ENCODE measurements at places on chromosomes 6 and 20. TPM values are rescaled to one million over a fixed set of nuclear protein-coding genes. Genes with fewer than 3 reads are reported as not detected.

The DEFB124 gene
- total RNA-seq: not detected

DNA sequence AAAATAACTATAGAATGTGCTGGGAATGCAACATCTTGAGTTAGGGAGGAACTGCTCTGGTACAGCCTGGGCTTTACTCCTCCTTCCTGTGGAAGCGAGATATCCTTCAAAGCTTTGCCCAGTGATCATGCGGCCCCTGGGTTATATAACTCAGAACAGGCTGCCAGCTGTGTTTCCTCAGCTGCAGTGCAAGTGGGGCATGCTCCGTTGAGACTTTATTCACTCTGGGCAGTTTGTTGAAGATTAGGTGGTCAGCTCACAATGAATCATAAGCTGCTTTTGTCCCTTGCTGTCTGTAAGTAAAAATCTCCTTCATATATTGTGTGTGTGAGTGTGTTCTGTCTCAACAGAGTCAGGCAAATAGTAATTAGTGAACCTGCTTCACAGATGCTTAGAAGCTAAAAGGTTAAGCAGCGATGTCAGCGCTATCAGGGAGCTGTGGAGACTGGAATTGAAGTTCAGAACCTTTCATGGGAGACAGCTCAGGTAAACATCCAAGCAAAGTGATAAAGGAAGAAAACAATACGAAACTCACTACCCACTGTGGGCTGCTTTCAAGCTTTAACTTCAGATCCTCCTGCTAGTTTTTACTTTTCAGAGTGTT, 688.4 kb downstream of the HTR1B start:
- DNase-seq: no peak
- H3K27ac ChIP-seq: no peak overlapping the region
- no peak overlapping the region for H3K4me3 ChIP-seq
- no peaks in the 10 kb centered on the region for H3K27me3 ChIP-seq
- no peaks in the 10 kb centered on the region for H3K36me3 ChIP-seq
- no peaks in the 10 kb centered on the region for H3K4me1 ChIP-seq

DNA sequence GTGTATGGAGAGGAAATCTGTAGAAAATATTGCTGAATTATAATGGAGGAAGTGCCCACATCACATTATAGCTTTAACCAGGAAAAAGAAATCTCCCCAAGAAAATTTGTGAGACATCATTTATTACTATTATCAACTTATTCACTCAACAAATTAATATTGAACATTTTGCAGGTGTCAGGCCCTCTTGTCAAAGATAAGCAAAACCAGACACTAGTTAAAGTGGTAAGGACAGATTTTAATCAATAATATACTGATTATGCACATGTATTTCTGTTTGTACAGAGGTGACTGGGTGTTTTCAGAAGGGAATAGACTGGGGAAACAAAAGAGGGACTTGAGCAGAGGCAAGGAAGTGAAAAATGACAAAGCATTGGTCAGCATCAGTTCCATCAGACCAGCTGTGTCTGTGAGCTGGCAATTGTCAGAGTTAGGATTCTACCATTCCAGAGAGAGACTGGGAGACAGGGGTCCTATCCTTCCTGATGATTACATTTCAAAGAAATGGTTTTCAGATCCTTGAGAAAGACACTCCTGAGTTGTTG, 519.2 kb downstream of the UTRN start:
- no peaks in the 10 kb centered on the region for H3K27me3 ChIP-seq
- DNase-seq: no peak
- no peak overlapping the region for H3K4me3 ChIP-seq
- peaks cover 5% of the 10 kb centered on the region for H3K36me3 ChIP-seq

DNA sequence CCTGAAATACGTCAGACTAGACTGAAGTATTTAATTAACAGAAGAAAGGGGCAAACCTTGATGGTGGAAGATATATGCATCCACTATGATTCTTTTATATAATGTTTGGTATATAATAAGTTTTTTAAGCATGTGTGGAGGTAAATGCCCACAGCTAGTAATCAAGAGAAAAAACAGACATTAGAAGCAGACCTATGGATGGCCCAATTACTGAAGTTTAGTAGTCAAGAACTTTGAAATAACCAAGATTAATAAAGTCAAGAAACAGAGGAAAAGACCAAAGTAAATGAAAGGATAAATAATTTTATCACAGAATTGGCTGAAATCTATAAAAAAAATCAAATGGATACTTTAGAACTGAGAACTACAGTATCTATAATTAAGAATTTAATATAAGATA, 15.3 kb downstream of the TTI1 start:
- H3K27me3 ChIP-seq: no peaks in the 10 kb centered on the region
- H3K4me3 ChIP-seq: no peak overlapping the region
- no peak for DNase-seq
- peaks cover 64% of the 10 kb centered on the region for H3K36me3 ChIP-seq
- H3K4me1 ChIP-seq: peaks cover 11% of the 10 kb centered on the region

DNA sequence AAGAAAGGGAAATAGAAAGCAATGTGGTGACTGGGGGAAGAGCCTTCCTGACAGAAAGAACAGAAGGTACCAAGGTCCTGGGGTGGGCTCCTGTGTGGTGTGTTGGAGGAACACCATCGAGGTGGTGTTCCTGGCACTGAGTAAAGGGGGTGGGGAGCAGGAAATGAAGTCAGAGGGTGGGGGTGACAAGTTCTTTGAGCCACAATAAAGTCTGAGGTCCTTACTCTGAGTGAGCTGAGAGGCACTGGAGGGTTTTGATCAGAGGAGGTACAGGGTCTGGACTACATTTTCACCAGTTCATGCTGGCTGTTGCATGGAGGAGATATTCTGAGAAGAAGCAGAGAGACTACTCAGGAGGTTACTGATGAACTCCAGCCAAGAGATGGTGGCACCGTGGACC, 198.2 kb downstream of the GMPR start:
- peak; percentile 58 for DNase-seq
- H3K4me1 ChIP-seq: peaks cover 71% of the 10 kb centered on the region
- H3K27ac ChIP-seq: peak overlapping the region; percentile 93
- peaks cover 18% of the 10 kb centered on the region for H3K36me3 ChIP-seq
- peak overlapping the region; percentile 74 for H3K4me3 ChIP-seq

DNA sequence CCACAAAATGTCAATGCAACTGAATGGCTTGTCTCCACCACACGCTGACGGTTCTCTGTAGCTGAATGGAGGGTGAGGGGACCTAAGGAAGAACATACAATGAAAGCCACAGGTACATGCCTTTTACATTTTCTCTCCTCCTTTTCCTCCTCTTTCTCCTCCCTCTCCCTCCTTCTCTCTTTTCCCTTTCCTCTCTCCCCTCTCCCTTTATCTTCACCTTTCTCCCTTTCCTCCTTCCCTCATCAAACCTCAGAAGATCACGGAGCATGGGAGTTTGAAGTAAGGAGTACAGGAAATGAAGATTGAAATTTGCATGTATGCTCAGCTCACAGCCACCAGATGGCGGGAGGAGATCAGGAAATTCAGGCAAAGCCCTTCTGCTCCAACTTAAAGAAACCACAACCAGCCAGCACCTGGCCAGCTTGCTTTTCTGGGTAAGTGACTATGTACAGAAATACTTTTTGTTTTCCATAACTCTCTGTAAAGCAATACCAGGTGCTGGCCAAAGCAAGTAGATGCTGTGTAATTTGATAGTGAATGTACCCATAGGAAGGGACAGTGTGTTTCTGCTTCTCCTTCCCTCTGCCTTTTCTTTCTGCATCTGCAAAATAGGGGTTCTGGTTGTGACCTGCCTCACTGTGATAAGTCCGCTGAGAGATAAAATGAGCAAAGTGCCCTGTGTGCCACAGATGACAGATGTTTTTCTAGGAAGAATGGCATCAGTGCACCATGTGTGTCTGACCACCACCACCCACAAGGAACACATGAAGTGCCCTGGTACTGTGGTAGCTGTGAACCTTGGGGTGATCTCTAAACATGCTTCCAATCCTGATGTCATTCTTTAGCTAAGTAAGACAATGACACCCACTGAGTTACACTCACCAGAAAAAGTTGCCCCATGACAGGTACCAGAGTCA, 18.6 kb upstream of the FOXO3 start:
- peak; percentile 81 for DNase-seq
- H3K4me1 ChIP-seq: peaks cover 7% of the 10 kb centered on the region
- no peaks in the 10 kb centered on the region for H3K36me3 ChIP-seq
- H3K27me3 ChIP-seq: no peaks in the 10 kb centered on the region

DNA sequence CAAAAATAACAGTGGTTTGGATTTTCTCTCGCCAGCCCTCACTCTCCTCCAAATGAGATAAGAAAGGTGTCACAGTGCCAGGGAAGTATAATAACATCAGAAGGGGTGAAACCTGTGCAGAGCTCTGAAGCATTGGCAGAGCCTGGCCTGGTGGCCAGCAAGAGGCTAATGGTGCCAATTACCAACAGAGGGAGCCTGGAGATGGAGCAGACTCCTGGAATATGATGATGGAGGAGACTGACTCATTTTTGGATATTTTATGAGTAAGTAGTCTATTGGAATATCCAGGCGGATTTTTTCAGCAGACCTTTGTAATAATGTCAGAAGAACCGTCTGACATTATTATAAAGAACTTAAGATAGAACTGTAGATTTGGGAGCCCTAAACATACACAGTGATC, 442.6 kb upstream of the MARCKS start:
- no peak for DNase-seq
- H3K4me3 ChIP-seq: no peak overlapping the region
- H3K27ac ChIP-seq: no peak overlapping the region

The STMND1 gene
- total RNA-seq: not detected

The ALDH8A1 gene
- total RNA-seq: 1.7 TPM

GRCh38 chr6:4883298-4883697, 107.1 kb downstream of the CDYL start:
- peaks cover 26% of the 10 kb centered on the region for H3K4me1 ChIP-seq
- DNase-seq: no peak
- H3K27me3 ChIP-seq: no peaks in the 10 kb centered on the region

The GHRH gene
- total RNA-seq: not detected

DNA sequence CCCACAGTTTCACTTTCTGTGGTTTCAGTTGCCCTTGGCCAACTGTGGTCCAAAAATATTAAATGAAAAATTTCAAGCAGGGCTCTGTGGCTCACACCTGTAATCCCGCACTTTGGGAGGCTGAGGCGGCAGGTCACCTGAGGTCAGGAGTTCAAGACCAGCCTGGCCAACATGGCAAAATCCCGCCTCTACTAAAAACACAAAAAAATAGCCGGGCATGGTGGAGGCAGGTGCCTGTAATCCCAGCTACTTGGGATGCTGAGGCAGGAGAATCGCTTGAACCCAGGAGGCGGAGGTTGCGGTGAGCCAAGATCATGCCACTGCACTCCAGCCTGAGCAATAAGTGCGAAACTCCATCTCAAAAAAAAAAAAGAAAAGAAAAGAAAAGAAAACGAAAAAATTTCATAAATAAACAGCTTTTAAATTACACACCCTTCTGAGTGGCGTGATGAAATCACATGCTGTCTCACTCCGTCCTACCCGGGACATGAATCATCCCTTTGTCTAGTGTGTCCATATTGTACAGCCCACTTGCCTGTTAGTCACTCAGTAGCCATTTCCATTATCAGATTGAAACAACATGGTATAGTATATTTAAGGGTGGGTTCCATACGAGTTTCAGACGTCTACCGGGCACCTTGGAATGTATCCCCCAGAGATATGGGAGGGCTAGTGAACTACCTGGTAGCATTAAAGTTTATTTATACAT, 11.7 kb downstream of the PTPRK start:
- no peaks in the 10 kb centered on the region for H3K4me1 ChIP-seq
- peaks cover 9% of the 10 kb centered on the region for H3K27me3 ChIP-seq
- H3K36me3 ChIP-seq: no peaks in the 10 kb centered on the region
- H3K27ac ChIP-seq: no peak overlapping the region

DNA sequence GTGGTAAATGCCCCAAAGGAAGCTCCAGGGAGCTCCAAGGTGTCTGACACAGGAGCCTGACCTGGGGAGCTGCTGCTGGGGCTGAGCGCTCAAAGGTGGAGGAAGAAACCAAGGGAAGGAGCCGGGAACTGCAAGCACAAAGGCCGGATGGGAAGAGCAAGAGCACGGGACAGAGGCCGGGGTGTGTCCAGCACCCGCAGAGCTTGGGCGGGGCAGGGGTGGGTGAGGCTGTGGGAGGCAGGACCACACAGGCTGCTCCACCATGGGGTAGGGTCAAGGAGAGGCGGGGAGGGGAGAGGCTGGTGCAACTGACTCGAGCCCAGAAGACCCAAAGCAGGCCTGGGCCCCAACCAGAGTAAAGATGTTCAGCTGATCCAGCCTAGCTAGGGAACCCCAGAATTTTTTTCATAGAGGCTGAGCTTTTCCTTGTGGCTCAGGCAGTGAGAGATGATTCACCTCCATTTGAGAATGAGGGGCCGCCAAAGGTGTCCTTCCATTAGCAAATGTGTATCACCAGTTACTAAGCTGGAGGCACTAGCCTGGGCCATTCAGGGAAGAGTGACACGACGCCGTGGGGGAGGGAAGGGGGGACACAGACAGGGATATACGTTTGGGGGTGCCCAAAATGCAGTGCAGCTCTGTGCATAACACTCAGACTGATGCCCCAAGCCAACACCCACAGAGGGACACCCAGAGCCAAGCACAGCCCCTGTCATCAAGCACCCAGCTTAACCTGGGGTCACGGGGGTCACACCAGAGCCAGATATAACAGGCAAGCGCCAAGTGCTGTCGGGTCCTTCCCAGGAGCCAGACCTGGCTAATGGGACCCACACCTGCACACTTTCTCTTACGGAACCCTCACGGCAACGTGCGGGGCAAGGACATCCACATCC, 21.3 kb upstream of the TLDC2 start:
- no peak overlapping the region for H3K4me3 ChIP-seq
- H3K27ac ChIP-seq: no peak overlapping the region
- no peak for DNase-seq
- H3K4me1 ChIP-seq: peaks cover 18% of the 10 kb centered on the region
- H3K36me3 ChIP-seq: no peaks in the 10 kb centered on the region
- H3K27me3 ChIP-seq: no peaks in the 10 kb centered on the region

The ZNF337 gene
- total RNA-seq: 12.6 TPM

DNA sequence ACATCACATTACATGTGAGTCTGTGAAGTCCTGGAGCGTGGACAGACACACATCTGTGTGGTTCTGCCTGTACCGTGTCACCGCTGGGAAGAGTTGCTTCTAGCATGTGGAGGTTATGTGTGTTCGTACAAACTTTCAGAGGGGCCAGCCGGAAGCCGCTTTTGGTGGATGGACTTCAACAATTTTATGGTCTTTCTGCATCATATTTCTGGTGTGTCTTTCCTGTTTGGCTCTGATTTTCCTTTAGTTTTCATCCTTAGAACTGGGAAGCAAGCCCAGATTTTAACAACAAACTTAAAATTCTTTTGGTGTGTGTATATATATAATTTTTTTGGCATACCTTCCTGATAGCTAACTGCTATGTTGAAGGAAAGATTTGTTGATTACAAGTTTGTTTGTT, 71.2 kb downstream of the TIAM2 start:
- no peak overlapping the region for H3K27ac ChIP-seq
- no peaks in the 10 kb centered on the region for H3K27me3 ChIP-seq
- no peaks in the 10 kb centered on the region for H3K36me3 ChIP-seq
- H3K4me1 ChIP-seq: peaks cover 3% of the 10 kb centered on the region

GRCh38 chr20:11429168-11429567, 488.5 kb upstream of the BTBD3 start:
- no peaks in the 10 kb centered on the region for H3K36me3 ChIP-seq
- H3K27ac ChIP-seq: no peak overlapping the region
- DNase-seq: no peak
- no peaks in the 10 kb centered on the region for H3K4me1 ChIP-seq

The TRIM10 gene
- 0.11 TPM for total RNA-seq

The NKAIN2 gene
- total RNA-seq: not detected

The TAP1 gene
- 255 TPM for total RNA-seq
